ENCODE measurements at places on chromosomes 11 and 22.

DNA sequence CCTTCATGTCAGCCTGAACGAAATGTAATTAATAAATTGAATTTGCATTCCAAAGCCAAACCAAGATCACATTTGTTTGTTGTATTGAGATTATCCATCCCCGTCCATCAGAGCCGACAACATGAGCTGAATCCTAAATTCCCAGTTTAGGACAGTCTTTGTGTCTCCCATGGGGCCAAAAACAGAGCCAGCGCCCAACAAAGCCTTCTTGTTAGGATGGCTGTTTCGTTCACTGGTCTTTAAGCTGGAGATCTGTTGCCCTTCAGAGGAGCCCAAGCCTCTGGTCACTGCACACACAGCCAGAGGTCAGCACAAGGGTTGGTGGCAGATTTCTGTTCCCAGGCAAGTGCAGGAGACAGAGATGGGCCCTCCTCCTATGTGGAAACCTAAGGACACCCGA lies 25.8 kb downstream of the DSCAML1 start:
- DNase-seq = no peak

DNA sequence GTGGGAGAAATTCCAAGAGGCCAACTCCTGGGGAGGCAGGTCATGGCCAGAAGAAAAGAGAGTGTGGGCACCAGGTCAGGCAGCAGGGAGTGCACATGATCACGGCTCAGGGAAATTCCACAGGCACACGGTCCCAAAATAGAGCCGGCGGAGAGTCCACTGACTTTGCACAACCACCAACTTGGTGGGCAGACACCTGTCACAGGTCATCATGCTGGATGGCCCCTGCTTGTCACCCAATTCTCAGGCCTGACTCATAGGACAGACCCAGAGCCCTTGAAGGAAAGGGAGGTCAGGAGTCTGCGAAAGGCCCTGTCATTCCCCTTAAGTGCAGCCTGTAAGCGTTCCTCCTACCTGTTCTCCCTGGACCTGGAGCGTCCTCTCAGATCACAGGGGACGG lies 15.8 kb downstream of the APOL2 start:
- DNase-seq = no peak

DNA sequence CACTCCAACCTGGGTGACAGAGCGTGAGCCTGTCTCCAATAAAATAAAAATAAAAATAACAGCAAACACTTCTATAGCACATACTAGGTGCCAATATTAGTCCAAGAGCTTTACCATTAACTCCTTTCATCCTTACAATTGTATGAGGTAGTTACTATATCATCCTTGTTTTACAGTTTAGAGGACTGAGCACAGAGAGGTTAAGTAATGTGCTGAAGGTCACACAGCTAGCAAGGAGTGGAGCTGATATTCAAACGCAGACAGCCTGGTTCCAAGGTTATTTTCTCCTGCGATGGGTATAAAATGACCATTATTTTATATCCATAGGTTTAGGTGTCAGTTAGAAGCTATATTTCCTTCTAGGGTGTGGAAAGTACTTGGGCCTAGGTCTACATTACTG lies 80.7 kb upstream of the LMO1 start:
- no peak for DNase-seq

GRCh38 chr11:14746857-14747395 lies 103.3 kb downstream of the PDE3B start:
- DNase-seq = no peak

DNA sequence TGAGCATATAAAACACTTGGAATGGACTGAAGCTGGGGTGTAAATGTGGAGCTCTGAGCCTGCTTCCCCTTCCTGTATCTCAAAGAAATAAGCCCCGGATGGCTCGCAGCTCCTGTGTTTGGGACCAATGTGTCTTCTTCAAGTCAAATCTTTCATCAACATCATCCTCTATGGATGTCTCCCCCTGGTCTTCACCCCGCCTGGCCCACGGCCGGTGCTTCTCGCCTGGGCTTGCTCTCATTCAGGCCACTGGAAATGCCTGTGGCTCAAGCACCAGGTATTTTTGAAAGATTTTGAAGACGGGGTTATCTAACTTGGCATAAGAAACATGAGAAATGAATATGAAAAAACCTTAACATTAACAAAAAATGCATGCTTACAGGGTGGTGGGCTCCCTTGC lies 769.8 kb downstream of the BRD1 start:
- no peak for DNase-seq

DNA sequence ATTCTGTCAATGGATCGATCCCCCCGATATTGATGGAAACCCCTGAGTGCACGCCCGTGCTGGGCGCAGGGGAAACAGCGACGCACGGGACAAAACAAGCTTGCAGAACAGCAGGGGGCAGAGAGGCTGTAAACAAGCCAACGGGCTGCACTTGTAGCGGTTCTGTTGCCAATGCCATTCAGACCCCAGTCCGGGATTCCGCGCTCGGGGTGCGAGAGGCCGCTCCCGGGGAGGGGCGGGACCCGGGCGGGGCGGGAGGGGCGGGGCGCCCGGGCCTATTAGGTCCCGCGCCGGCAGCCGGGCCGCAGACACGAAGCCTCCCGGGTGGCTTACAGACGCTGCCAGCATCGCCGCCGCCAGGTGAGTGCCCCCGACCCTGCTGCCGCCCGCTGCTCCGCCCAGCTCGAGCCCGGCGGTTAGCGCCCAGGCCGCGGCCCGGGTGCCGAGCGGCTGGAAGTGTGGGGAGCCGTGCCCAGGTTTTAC lies at the start of gene BIK:
BIK (plus strand) TSS at position 307 of the 483 bp plus-strand sequence. CDS start 13,273 bp downstream, outside the sequence.
- peak; percentile 72 for DNase-seq

All from suppressor macrophage (primary cell).